ENCODE measurements at places on chromosomes 11 and 22.
A peak's percentile ranks its signal among the peaks of the same experiment; 100 is the strongest.

GRCh38 chr11:5441414-5441813, at the start of gene OR51I1:
Gene OR51I1 (minus strand): TSS chr11:5441514. CDS start chr11:5441514, 0 bp downstream.
- DNase-seq: no peak

DNA sequence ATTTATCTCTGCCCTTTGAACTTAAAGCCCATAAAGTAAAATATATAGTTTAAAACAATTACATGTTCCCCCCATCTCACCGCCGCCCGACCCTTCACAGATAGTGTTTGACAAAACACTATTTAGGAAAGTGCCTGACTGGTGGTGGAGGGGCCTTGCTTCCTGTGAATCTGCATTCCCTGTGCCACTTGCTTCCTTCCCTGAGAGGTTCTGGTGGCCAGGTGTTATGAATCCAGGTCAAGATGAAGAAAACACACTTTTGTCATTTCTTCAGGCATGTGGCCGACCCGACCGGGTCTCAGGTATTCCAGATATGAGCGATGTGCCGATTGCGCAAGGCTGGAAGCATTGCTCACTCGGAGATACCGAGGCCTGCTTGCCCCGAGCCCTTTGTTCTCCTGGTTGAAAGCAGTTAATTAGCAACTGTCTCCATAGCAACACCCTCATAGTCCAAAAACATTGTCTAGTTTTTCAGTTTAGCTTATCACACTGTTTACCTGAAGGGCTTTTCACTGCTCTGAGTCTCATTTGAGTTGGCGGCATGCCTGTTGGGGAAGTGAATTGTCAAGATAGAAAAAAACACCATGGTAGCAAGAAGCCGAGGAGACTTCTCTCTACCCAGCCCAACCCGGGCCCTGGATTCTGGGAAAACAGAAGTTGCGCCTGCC, 128.3 kb downstream of the TEAD1 start:
- DNase-seq: peak; percentile 97

- DNase-seq: peak; percentile 85
These were observed 13.5 kb upstream of the SORL1-AS1 start for GRCh38 chr11:121466063-121466794.

DNA sequence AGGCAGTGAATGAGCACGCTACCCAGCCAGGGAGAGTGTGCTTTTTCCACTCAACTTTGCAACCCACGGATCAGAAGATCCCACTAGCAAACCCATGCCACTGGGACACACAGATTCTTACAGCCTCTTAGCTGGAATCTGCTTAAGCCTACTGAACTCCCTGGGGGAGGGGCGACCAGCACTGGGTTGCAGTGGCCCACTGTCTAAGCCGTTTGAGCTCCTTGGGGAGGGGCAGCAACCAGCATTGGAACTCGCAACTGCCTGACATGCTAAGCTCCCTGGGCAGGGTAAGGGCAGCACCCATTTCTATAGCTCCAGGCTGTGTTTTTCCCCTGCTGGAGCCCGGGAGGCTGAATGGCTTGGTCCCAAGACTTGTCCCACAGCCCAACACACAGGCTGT, 99.6 kb downstream of the FAM168A start:
- DNase-seq: no peak

- DNase-seq: peak; percentile 86
These were observed 27.4 kb downstream of the FBLN1 start for GRCh38 chr22:45529971-45530575.

DNA sequence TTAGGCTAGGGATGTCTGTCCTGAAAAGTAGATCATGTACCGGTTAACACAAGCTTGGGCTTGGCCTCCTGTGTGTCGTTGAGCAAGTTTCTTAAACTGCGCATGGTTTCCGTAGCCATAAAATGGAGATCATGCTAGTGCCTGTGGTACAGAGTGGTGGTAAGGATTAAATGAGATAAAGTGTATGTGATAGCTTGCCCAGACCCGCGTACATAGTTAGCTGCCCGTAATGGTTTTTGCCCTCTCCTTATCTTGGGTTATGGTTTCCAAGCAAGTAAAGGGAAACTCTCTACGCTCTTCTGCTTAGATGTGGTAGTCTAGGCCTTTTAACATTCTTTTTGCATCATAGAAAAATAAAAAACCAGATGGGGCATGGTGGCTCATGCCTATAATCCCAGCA, 11.0 kb upstream of the PTPRJ start:
- DNase-seq: peak; percentile 82

GRCh38 chr22:19448076-19448607, 631 bp upstream of the C22orf39 start:
- DNase-seq: peak; percentile 65

DNA sequence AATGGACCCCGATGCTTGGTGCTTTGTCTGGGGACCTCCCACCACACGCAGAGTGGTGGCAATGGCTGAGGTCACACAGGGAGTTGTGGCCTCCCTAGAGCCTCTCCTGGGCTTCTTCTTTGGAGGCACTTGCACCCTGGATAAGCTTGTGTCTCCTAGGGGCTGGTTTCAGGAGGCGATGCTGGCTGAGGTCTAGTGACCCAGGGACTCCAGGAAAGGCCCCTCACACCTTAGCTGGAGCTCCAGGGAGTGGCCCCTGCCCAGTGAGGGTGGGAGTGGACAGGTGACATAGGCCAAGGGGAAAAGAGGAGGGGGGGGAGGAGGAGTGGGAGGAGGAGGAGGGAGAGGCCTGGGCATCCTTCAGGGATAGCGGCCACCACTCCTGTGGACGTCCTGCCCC, 810 bp downstream of the IGLL1 start:
- DNase-seq: no peak

All from amniotic epithelial cell (primary cell).